ENCODE measurements at places on chromosomes 1 and 21.

- no peak for DNase-seq
These were observed 546.9 kb upstream of the ADAMTS5 start for GRCh38 chr21:27513825-27514224.

- DNase-seq = no peak
These were observed 10.2 kb downstream of the VN1R5 start for GRCh38 chr1:247266053-247266452.

- DNase-seq = no peak
These were observed 60.6 kb downstream of the VPS26C start for GRCh38 chr21:37206496-37206895.

- no peak for DNase-seq
These were observed 3.2 kb downstream of the UBQLN4 start for GRCh38 chr1:156050376-156050775.

DNA sequence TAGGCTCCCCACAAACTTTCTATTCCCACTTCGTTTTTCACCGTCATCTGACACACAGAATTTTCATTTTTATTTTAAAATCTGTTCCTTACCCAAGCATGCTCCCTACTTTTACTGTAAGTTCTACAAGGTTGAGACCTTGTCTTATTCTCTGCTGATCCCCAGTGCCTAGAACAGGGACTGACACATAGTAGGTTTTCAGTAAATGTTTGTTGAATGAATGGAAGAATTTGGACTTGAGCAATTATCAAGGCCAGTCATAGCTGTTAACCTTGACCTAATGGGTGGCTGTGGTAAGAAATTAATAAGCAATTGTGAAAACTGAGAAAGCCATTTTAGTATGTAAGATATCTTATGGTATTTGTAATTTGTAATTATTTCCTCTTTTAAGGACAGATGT lies 71.1 kb downstream of the LAMC1 start:
- DNase-seq = no peak

- DNase-seq = no peak
These were observed 182.5 kb upstream of the SGIP1 start for GRCh38 chr1:66351478-66351877.

DNA sequence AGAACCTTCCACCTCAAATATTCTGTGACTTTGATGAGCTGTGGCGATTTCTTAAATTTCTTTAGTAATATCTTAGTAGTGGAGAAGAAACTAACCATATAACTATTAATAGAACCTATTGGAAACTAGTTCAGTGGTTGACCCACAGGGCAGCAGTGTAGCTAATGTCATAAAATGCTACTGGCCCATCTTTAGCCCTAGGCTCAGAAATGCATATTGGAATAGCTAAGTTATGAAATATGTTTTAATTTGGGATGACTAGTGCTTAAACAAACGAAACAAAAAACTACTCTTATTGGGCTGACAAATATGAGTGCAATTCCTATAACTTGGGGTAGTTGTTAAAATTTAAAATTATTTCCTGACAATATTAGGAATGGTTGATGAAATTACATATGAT lies 20.2 kb downstream of the MACO1 start:
- no peak for DNase-seq

GRCh38 chr1:5390504-5390903 lies 601.7 kb downstream of the NPHP4 start:
- no peak for DNase-seq

- DNase-seq = no peak
These were observed 22.7 kb downstream of the NCF2 start for GRCh38 chr1:183567584-183567983.

DNA sequence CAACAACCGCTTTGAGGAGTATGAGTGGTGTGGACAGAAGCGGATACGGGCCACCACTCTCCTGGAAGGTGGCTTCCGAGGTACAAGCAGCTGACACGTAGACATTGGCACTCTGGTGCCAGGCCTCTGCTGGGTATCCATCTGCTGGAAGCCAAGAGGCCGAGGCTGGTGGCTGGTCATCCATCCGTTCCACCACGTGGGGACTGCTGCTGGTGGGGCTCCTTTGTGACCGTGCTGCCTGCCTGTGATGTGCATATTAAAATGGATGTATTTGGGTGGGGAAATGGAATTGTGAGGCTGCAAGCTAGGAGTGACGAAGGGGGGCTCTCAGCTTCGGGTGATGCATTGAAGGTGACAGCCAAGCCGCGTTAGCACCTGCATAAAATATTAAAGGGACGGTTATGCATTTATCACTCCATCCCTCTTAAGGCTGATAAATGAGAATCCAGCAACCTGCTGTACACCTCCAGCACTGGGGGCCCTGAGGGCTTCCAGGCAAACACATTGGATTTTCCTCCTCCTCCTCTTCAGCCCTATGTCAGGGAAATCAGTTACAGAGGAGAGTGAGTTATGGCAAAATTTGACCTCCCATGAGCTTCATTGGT lies 38.1 kb downstream of the TMEM53 start:
- DNase-seq = no peak

DNA sequence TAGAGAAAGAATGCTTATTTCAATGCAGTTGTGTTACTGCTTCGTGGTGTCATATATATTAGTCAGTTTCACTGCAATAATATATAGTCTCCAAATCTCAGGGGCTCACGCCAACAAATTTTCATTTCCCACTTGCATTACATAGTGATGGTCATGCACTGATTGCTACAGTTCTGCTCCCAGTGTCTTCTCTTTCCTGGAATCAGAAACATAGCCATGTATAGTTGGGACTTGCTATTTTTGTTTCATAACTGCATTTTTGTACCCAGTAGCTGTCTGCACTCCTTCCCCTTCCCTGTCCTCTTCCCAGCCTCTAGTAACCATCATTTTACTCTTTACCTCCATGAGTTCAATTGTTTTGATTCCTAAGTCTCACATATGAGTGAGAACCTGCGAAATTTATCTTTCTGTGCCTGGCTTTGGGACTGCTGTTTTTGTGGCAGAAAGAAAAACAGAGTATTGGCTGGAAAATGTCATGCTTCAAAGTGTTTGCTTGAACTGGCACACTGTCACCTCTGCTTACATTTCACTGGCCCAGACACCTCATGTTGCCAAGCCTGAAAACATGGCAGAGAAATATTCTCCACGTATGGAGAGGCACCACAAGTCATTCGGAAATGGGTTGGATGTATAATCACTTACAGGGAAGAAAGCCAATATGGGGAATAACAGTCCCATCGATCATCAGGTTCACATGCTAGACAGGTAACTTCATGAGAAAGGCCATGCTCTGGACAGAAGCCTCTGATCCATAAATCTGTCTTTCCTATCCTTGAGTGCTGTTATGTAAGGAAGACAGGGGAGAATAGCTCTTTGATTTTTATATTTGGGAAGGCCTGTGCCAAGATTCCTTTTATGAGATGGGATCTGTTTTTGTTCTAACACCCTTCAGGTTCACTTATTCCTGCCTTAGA lies 60.4 kb upstream of the BACH1 start:
- no peak for DNase-seq

- DNase-seq = peak; percentile 33
These were observed 2.1 kb downstream of the ARHGEF2 start for GRCh38 chr1:155976062-155976912.

GRCh38 chr1:118185084-118185832 lies at the start of gene SPAG17:
Gene SPAG17 (minus strand): TSS chr1:118185228. CDS start chr1:118185157, 71 bp downstream.
- peak; percentile 75 for DNase-seq

DNA sequence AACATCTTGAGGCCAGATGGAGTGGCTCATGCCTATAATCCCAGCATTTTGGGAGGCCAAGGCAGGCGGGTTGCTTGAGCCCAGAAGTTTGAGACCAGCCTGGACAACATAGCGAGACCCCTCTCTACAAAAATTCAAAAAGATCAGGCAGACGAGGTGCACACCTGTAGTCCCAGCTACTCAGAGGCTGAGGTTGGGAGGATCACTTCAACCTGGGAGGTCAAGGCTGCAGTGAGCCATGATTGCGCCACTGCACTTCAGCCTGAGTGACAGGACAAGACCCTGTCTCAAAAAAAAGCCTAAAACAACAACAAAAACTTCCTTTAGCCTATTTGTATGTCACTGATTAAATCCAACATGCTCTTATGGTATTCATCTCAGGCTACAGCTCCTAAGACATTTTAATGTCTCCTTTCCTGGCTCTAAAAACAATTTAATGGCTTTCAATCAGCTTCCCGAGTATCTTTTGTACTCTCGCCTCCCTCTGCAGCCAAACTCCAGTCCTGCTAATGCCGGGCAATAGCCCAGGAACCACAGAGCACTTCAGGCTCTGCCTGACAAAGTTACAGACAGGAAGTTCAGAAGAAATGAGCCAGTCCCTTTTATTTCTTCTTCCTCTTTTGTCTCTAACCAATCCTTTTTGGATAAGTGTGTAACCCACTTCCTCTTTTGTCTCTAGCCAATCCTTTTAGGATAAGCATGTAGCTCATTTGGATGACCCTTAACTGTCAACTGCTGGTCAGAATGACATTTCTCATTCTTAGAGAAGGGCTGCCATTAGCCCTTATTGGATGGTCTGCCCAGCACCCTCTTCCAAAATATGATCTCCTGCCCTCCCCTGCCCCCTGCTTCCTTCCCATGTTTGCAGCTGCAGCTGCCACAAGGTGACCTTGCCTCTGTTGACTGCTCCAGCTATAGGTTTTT lies 6.6 kb upstream of the DOP1B start:
- no peak for DNase-seq

DNA sequence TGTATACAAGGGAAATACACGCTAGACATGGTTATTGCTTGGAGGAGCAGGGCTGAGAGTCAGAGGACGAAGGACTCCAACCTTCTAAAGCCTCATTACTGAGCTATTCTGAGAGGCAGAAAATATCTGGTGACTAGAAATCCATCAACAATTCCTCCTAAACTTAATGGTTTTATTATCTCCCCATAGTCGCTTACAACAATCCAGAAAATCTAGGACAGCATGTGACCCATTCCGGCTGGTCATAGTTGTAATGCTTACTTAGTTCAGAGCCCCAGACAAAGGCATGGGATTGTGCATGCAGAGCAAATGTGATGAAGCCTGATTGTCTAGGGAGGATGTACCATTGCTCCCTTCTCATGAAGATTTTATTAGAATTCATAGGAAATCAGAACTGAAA lies 114.5 kb upstream of the PLXNA2 start:
- no peak for DNase-seq

GRCh38 chr1:65247419-65248359 lies 61.7 kb upstream of the DNAJC6 start:
- no peak for DNase-seq

- DNase-seq = no peak
These were observed 205.2 kb downstream of the MATN1 start for GRCh38 chr1:30518186-30518585.

DNA sequence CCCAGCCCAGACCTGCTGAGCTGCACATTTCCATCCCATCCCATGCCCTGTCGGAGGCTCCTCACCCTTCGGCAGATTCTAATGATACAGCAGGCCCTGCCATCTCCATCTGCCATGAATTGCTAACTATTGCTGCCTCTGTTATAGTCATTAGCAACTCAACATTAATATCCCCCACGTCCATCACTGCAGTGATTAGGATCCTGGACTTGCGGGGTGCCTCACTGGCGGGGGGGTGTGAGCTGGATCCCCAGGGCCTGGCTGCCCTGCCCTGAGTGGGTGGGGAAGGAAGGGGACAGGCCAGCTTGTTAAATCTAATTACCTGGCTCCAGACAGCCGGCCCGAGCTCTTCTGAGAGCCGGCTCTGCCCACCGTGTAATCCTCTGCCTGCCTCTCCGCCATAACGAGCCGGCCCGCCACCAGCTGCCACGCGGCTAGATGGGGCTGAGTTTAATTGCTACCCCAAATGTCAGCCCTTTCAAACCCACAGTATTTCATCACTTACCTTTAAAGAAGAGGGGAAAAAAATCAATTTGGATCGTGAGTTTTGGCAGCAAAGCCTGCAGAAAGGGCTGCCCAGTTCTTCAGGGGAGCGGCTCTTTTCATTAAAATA lies 227.3 kb upstream of the CSF3R start:
- no peak for DNase-seq

- DNase-seq = no peak
These were observed 28.6 kb downstream of the EBNA1BP2 start for GRCh38 chr1:43143441-43143888.

DNA sequence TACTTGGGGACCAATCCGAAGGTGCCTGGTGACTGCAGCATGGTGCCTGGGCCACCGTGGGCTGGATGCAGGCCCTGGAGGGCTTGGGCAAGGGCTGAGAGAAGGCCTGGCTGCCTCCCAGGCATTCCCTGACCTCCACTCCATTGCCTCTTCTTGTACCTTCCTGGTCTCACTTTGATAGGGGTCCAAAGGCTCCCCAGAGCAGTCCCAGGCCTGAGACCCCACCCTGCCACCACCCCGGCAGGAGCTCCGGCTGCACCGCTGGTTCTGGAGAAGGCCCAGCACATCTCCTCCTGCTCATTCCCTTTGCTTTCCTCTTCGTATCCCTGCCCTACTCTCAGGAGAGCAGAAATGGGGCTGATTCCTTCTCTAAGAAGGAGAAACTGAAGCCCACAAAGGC lies 133.3 kb upstream of the IPO9 start:
- no peak for DNase-seq

DNA sequence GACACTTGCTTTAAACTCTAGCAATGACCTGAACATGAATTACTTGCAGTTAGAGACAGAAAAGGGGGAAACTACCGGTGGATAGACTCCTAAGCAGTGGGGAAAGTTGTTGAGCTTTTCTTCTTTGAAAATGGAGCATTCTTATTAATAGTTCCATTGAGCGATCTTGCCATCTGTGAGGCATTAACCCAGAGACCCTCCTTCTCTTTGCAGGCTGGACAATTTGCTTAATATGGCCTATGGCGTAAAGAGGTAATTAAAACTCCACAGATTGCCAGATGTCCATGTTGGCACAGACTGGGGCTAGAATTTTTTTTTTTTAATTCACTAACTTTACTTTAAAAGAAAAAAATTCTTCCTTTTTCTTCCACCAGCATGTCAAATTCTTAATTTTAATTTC lies 88.5 kb downstream of the ELAVL4 start:
- DNase-seq = no peak

GRCh38 chr1:101154547-101154946 lies 82.3 kb upstream of the S1PR1 start:
- DNase-seq = no peak

GRCh38 chr1:182977480-182977879 lies 24.5 kb upstream of the SHCBP1L start:
- no peak for DNase-seq

GRCh38 chr1:211375146-211375818 lies 48.6 kb downstream of the TRAF5 start:
- DNase-seq = no peak

- no peak for DNase-seq
These were observed 63.7 kb downstream of the TTC3 start for GRCh38 chr21:37136744-37137143.

Measured in NCI-H774 (cell line).